ENCODE measurements at places on chromosomes 3 and 15. TPM values are rescaled to one million over a fixed set of nuclear protein-coding genes. Genes with fewer than 3 reads are reported as not detected.
A peak's percentile ranks its signal among the peaks of the same experiment; 100 is the strongest.

DNA sequence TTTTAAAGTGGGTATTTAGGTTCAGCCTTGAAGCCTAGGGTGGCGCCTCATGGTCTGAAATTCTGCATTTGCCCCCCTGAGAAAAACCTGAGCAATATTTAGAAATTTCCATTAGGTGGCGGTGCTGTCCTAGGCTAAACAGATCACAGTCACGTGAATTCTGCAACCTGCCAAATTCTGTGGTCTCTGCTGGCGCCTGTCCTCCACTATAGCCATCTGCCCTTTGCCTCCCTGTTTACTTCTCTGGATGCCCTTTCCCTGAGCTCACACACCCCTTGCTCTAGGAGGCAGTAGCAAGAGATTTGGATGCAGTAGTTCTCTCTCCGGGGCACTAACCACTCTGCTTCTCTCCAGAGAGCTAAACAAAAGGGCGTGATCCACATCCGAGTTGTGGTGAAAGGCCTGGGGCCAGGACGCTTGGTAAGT is 9.1 kb downstream of the MRPS11 start:
- DNase-seq = no peak

- DNase-seq = no peak
Observed at GRCh38 chr15:82833362-82833682, 23.9 kb downstream of the WHAMM start.

The XCR1 gene
- 0.37 TPM for total RNA-seq

DNA sequence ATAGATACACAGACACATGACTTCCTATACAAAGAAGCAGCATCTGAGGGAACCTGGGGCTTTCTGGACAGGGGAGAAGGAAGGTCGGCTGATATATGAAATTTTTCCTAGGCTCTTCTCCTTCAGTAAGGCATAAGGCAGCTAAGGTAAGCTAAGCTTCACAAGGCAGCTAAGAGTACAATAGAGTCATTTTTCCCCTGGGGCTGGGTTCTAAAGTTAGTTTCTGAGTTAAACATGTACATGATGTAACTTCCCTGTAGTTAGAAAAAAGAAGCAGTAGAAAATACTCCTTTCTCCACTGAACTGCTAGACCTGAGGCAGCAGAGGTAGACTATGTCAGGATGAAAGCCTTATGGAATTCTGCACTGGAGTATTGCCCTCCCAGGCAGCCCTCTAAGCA is 109.6 kb downstream of the PLD1 start:
- DNase-seq = no peak

The ARIH2 gene
- 59.2 TPM for total RNA-seq

DNA sequence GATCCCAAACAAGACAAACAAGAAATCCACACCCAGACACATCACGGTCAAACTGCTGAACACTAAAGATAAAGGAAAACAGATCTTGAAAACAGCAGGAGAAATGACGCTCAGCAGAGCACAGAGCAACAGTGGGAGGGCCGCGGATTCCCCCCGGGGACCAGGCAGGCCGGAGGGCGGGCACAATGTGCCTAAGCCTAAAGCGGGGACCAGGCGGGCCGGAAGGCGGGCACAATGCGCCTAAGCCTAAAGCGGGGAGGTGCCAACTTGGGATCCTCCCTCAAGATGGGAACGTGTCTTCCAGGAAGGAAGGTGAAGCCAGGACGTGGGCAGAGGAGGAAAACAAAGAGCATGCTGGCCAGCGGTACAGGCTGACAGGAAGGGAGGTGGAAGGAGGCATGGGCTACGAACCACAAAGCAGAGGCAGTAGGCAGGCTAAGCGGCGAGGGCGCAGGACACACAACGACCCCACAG is 31.1 kb downstream of the CYFIP1 start:
- peak; percentile 94 for DNase-seq

The AGBL1 gene
- not detected for total RNA-seq

- no peak for DNase-seq
Observed at GRCh38 chr3:41260063-41260450, 60.8 kb downstream of the CTNNB1 start.

The FBXL2 gene
- total RNA-seq = 9.8 TPM

- no peak for DNase-seq
Observed at GRCh38 chr15:68994149-68994548, 20.3 kb upstream of the NOX5 start.

DNA sequence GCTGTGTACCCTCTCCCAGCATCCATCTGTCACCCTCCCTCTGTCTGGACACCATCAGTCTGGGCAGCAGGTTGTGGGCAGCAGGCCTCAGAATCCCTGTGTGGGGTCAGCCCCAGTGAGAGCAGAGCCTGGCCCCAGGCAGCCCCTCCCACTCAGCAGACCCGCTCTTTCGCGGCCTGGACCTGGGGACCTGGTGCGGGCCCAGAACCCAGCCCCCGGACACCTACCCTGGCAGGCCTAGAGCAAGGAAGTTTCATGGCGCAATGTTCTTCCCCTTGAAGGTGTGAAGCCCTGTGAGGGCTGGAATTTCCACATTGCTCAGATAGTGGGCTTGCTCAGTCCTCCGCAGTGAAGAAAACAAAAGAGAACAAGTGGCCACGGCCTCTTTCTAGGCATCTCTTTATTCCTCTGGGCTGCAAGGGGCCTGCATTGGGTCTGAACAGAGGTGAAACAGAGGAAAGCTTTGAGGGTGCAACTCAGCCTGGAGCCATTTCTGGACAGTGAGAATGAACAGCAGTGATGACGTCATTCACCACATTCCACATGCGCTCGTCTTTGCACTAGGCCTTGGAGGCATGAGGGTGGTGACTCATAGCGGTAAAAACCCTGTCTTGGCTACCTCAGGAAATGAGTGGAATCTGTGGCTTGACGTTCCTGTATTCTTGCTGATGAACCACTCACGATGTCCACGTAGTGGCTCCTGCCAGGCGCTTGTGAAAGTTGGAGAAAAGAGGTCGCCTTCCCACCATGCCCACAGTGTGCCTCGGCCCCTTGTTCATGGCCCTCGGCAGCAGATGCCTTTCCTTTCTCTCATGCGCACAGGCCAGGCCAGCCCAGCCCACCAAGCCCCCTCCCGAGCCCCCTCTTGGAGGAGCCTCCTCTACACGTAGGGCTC is 66.1 kb downstream of the SLC30A4 start:
- no peak for DNase-seq

- DNase-seq = no peak
Observed at GRCh38 chr15:68987120-68987519, 27.4 kb upstream of the NOX5 start.

GRCh38 chr15:34341381-34342212 is 1.3 kb downstream of the NOP10 start:
- DNase-seq = no peak

GRCh38 chr3:56459719-56460118 is 8.5 kb downstream of the ERC2 start:
- DNase-seq = no peak

DNA sequence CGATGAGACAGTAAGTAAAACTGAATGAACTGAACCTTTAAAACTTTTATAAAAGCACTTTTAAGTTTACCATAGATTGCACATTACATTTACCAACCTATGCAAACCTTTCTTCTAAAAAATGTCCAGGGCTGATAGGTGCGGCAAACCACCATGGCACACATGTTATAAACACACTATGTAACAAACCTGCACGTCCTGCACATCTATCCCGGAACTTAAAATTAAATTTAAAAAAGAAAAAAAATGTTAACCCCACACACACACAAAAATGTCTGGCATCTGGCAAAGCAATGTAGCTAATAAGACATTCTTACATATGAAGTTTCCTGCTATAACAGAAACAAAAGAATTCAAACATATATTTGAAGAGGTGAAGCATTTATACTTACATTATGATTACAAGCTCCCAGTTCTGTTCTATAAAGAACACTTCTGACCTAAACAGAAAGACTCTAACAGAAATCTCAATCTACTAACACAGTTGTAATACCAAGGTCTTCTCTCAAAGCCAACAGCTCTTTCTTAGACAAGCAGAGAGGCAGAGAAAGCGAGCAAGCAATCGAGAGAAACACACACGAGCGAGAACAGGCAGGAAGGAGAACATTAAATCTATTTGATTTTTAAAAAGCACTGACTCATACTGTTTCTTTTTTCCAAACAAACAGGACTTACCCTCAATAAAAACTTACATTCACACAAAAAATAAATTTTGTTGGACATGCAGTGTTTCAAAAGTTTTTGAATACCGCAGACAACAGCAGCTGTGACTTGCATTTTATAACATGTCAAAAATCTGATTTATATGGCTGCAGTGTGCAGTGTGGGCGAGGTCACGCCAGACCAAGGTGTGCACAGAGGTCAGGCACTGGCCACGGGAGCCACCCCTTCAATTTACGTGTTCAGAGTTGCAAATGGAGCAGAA is at the start of gene NRG4:
Gene NRG4, minus strand, starts transcription at position 798 of the 925 bp plus-strand sequence. CDS start 1,194 bp downstream, outside the sequence.
- no peak for DNase-seq

- DNase-seq = peak; percentile 94
Observed at GRCh38 chr3:46867550-46867898, 4.3 kb upstream of the MYL3 start.

- no peak for DNase-seq
Observed at GRCh38 chr3:68681766-68682165, 250.6 kb downstream of the TAFA4 start.

DNA sequence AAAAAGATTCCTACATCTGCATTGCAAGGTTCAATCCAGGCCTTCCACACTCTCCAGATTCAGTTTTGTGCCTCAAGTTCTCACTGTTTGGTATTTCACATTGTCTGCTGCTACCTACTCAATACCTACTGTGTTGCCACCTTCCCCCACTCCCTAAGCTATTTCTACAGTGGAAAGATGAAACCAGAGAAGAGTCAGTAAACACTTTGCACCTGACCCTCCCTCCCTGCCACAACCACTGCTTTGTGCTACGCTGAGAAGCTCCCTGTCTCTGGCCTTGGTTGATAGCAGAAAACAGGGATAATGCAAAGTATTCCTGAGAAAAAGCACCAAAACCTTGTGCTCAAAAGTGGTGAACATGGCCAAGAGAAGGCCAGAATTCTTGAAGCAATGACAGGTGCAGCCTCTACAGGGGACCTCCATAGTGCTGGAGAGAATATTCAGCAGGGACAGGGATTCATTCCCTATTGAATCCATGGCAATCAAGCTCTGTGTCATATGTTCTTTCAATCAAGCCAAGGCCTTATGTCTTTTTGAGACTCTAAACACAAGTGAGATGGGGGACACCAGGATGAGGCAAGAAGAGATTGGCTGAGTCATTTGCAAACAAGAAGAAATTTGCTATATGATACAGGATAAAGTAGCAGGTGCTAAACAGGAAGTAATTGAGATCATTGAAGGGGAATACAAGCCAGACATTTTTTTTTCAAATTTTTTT is 83.5 kb upstream of the LIPC start:
- DNase-seq = no peak

Measured in posterior vena cava (tissue), 2 donors.